ENCODE measurements at places on chromosomes 2 and 18. TPM values are rescaled to one million over a fixed set of nuclear protein-coding genes. Genes with fewer than 3 reads are reported as not detected.

Gene LYPD6
- total RNA-seq: not detected

Gene PCARE
- total RNA-seq: not detected

Gene CD207
- not detected for total RNA-seq

Gene CIDEA
- not detected for total RNA-seq

Gene EML6
- 0.75 TPM for total RNA-seq

All from smooth muscle cell of the coronary artery (primary cell).